AG08395 (cell line): ENCODE measurements at places on chromosomes 13 and 19.
A peak's percentile ranks its signal among the peaks of the same experiment; 100 is the strongest.

DNA sequence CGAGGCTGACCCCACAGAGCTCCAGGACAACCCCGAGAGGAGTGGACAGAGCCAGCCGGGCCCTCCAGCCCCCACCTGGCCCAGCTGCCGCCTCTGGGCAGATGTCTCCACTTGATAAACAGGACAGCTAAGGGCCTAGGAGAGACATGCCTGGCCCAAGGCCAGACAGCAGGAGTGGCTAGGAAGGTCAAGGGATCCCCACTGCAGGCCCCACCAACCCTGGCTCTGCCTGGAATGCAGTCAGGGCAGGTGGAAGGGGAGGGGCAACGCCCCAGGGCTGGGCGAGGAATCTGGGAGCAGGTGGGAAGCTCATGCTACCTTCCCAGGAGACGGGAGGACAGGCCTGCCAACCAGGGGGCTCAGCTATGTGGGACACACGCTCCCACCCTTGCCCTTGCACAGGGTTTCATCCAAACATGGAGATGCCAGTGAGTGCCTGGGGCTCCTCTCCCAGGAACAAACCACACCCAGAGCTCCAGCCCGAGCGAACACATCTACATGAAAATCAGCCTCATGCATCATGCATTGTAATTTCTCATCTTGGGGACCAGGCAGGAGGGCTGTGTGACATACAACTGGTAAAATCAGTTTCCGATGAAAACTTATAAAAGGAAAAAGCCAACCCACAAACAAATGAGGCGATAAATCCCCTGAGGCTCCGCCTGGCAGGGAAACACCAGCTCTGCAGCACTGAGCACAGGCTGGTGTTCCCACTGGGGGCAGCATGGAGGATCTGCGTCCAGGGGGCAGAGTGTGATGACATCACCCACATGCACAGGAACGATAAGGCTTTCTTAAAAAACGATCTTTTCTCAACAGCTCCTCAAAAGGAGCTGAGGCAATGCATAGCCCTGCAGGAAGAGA, 25.0 kb downstream of the SH3GL1 start:
- peak; percentile 62 for DNase-seq

DNA sequence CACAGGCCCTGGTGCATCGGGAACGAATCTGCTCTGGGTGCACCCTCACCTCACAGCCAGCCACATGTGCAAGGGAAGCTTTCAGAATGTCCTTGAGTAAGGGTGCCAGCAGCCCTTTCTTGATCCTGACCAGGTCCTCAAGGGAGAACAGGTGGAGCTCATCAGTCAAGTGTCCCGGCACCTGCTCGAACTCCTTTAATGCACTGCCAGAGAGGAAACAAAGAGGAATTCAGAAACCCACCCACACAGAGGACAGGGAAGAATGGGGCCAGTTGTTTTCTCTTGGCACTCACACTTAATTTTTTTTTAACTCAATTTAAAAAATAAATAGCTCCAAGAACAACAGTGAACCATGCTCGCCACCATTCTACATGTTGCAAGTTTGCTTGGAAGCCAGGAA, 41.7 kb downstream of the RUBCNL start:
- no peak for DNase-seq

DNA sequence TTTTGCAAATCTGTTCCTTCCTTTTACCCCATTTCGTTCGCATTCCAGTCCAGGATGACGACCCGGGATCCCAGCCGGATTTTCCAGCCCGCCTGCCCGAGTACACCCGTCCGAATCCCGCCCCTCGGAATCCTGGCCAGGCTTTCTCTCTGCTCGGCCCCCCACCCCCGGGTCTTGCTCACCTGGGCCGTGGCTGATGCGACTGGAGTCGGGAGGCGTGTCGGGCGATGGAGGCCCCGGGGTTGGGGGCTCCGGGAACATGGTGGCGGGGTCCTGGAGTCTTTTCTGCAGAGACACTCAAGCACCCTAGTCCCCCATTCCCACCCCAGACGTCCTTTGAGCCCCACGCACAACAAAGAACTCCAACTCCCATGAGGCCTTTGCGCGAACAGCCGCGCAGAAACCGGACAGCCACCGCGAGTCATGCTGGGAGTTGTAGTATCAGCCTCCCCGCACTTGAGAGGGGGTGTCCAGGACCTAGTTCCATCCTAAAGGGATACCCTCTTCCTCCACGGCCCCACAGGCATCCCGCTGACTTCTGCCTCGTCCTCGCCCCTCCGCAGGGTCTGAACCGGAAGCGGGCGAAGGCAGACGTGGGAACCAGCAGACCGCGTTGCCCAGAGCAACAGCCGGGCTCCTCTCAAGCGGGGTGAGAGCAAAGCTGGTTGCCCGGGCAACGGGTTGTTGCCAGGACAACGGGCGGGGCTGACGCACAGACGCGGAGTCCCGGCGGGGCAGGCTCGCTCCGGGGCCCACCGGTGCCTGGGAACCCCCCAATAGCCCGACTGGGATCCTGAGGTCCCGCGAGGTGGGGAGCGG, 1.1 kb downstream of the SYT5 start:
- DNase-seq: peak; percentile 86

- no peak for DNase-seq
Observed at GRCh38 chr19:5287066-5287465, 53.5 kb downstream of the PTPRS start.

DNA sequence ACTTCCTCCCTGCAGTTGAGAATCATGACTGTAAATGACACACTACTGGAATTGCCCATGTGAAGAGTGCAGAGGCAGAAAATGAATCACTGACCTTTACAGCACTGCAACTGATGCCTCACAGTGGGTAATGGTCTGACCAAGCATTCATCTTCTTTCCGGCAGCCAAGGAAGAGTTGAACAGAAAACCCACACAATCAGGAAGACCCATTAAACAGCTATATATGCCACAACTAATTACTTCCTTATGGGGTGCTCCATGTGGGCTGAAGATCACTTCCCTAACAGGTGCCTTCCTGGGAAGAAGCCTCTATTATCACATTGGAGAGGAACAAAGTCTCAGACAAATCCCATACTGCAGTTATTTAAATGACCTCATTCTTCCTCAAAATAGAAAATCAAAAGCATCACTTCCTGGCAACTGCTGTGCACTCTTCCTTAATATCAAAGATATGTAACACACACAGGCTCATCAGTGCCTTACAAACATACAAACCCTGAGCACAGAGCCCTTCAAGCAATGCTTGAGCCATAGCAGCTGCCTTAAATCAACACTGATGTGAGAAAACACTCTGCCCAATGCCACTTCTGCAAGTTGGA, 45.8 kb downstream of the RUBCNL start:
- peak; percentile 60 for DNase-seq

DNA sequence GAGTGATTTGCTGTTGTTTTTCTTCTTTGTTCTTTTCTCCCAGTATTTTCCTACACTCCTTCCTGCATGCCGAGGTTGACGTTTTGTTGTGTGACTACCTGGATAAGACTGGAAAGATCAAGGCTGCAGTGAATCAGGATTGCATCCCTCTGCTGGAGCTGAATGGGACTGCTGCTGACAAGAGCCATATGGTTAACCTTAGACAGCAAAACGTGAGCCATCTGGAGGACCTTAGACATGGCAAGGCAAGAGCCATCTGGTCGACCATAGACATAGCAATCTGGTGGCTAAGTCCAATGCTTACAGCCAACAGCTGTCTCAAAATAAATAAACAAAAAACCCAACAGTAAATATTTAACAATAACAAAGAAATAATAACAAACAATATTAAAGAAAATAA, 42.6 kb upstream of the ZNF91 start:
- DNase-seq: no peak

DNA sequence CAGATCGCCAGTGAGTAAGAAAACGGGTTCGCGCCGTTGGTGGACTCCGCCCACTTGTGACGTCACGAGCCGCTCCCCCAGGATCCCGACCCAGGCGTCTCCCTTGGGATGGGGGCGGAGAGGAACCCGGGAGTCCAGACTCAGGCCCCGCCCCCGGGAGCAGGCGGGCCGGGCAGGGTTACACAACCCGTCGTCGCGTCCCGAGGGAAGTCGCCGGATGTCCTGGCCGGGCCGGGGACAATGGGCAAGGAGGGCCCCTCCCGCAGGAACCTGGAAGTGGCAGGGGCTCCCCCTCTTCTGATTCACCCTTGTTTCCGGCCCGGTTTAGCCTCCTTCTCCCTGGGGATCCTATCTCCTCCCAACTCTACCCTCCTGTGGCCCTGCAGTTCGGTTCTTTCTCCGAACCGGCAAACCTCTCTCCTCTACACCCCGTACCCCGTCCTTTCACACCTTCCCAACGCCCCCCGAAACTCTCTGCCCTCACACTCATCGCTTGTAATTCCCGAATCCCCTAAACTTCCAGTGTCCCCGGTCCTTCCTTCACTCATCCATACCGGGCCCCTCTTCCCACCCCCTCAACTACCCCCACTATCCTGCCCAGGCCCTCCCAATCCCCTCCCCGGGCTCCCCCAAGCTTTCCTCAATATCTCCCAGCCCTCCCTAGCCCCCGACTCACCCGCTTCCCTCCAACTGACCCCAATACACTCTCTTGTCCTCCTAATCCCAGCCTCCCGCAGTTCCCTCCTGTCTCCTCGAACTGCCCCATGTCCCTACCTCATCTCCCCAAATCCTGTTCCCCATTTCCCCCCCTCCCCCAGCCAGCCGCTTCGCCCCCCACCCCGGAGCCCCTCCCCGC, 20.0 kb upstream of the ERCC1 start:
- DNase-seq: peak; percentile 97

DNA sequence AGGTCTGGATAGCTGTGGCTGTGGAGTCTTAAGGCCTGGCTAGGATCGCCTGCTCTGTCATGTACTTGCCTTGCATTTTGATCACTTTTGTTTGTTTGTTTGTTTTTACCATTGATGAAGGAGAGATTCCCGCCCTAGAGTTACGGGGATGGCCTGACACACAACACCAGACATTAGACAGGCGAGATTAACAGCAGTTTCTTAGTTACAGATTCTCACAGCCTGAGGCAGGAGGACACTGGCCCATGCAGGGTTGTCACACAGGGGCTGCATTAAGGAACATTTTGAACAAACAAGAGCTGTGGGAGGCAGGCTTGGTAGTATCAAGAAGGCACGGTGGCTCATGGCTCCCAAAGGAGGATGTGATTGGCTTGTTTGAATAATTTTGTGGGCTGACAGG, 291.8 kb downstream of the HS6ST3 start:
- DNase-seq: no peak

DNA sequence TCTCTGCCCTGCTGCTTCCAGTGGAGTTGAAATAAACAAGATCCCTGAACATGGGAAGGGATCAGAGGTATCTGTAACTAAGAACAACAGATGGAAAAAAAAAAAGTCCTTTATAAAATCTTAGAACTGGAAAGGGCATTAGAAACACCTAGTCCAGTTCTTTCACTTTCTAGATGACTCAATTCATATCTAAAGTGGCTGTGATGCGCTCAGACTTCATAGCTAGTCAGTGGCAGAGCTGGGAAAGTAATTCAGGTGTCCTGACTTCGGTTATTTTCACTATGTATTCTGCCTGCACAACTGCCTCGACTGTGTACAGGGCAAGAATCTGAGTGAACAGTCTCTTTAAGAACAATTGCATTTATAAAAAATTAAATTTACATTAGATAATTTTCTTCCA, 151.8 kb upstream of the TMTC4 start:
- DNase-seq: no peak

DNA sequence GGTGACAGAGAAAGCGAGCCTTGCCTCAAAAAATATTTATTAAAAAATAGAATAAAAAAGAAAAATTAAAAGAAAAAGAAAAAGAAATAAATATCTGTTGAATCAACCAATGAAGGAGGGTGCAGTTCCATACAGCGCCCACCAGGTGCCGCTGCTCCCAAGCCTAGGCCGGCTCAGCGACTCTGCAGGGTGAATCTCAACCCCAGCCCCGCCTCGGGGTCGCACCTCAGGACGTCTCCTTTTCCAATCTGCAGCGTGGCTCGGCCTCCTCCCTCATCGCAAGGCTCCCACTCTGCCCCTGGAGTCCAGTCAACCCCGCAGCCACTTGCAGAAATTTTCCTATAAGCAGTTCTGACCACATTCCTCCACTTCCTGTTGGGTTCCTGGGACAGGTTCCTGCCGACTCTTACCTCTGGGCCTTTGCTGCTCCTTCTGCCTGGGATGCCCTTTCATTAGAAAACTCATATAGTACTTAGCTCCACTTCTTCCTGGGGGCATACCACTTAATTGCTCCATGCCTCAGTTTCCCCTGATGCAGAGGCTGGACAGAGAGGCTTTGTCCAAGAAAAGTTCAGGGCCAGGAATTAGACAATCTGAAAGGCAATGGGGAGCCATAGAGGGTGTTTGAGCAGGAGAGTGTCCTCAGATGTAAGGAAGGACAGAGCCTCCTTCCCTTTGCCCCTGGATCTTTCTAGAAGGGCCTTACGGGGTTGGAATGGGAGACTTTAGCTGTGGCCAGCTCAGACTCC, 24.3 kb downstream of the NFILZ start:
- DNase-seq: peak; percentile 71

DNA sequence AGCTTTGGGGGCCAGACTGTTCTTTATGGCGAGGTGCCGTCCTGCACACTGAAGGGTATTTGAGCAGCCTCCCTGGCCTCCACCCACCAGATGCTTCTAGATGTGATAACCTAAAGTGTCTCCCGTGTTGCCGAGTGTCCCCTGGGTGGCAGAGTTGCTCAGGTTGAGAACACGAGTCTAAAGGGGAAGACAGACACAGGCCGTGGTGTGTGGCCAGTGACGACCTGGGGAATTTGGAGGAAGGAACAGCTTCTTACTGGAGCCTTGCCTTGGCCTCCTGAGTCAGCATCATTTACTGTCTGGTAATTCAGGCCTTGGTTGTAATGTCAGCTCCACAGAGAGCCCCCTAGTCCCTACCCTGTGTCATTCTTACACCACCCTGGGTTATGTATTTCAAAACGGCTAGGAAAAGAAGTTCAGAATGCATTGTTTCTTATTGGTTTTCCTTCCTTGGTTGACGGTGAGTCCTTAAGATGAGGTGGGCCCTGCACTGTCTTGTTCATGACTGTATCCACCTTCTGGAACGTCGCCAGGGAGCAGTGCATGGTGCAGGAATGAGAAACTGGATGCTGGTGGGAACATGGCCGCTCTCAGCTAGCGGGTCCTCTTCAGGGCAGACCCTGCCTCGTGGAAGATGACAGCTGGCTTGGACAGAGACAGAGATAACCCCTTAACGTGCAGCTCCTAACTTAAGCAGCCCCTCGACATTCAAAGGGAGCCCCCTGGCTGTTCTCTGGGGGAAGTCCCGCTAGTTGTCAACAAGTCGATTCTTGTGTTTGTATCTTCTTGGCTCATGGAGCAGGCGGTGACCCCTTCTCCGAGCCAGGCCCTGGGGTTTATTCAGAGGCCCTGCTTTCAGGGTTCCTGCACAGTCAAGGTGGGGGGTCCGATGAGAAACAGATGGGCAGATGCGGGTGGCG, 7.2 kb downstream of the SIN3B start:
- no peak for DNase-seq

GRCh38 chr19:18955042-18955441, 14.0 kb upstream of the HOMER3 start:
- no peak for DNase-seq

- no peak for DNase-seq
Observed at GRCh38 chr13:113179374-113180230, 21.2 kb downstream of the PROZ start.

- no peak for DNase-seq
Observed at GRCh38 chr19:7926727-7927604, 1.0 kb upstream of the CTXN1 start.

DNA sequence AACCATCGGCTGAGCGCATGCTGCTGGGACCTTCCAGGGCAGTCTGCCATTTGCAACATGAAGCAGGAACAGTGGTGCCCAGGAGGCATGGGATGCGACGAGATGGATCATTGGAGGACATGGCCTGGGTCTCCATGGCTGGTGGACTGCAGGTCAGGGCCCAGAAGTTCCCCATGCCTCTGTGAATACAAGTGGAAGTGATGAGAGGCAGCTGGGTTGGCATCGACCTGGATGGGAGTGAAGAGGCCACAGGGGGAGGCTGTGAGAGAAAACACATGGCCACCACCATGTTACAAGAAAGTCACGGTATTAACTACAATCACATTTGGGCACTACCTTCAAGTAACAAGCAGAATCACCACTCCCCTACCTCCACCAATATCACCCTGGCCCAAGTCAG, 262.0 kb downstream of the FOXO1 start:
- DNase-seq: no peak
